ENCODE measurements at places on chromosomes 5 and 9.

DNA sequence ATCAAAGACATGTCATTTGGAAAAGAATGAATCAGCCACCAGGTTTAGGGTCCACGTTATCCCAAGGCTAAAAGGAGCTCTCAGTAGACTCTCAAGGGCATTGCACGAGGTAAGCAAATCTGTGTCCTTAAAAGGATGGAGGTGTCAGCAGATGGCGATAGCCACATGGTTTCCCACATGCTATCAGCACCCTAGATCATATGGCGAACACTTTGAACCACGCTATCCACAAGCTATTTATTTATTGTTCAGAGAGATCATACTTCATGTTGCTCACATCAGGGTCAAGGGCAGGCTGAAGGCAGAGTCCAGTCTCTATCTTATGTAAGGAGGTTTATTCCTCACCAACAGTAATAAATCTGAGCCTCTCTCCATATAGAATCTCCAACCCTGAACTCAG lies 43.7 kb downstream of the CDH6 start:
- no peak for DNase-seq

DNA sequence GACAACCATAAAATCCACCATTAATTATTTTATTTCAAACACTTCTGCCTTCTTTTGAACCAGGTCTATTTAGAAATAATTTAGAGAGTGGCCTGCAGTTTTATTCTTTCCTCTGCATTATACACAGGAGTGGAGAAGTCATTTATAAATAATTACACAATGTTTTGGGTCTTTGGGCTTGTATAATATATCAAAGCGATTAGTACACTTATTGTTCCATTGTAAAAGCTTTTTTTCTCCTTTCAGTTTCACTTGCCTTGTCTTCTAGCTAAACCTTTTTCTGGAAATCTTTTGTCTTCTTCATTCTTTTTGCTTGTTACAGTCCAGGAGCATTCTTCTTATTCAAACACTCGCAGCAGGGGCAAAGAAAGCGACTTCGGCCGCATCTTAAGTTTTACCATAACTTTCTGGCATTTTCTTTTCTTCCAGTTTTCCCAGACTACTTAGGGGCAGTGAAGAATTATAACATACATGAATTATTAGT lies 7.3 kb upstream of the NEUROG1 start:
- DNase-seq, result no peak

GRCh38 chr5:170633235-170634081 lies 129.6 kb downstream of the KCNIP1 start:
- DNase-seq, result no peak

- no peak for DNase-seq
These were observed 41.4 kb downstream of the TLE4 start for GRCh38 chr9:79613145-79613544.

DNA sequence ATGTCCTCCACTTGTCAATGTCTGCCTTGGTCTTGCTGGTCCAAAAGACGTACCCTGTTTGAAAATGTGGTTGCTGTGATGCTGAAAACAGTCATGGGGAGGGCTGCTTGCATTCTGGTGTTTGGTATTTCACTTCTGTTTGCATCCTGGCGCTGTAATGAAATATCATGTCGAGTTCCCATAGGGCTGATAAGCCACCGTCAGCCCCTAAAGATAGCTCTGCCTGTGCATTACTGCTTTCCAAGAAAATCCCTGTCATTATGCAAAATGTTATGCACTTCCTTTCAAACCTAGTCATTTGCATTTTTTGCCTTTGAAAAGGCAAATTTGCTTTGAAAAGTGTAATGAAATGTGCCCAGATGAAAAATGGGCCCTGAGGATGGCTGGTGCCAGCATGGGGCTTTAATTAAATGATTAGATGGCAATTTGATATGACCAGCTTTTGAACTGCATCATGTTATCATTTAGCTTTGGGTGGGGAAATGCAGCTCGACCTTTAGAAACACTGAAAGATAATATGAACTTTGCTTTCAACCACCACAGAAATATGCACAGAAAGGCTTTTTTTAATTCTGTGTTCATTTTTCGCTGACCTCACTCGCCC lies 374.4 kb upstream of the SGCD start:
- DNase-seq, result no peak

Data from H1 (cell line).